Type B pancreatic cell (in vitro differentiated cells): ENCODE measurements at places on chromosomes 1 and 21. TPM values are rescaled to one million over a fixed set of nuclear protein-coding genes. Genes with fewer than 3 reads are reported as not detected.

DNA sequence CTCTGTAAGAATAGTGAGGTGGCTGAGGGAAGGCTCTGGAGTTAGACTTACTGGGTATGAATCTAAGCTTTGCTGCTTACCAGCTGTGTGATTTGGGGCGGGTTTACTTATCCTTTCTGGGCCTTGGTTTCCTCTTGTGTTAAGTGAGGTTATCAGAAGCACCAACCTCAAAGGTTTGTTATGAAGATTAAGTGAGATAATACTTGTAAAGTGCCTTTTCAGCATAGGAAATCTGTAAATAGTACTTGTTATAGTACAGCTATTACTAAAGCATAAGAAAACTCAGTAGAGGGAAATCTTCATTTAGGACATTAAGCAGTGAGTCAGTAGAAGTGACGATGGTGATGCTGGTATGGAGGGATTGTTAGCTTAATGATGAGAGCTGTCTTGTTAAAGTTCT, 12.1 kb downstream of the HHAT start:
- no peak for DNase-seq

DNA sequence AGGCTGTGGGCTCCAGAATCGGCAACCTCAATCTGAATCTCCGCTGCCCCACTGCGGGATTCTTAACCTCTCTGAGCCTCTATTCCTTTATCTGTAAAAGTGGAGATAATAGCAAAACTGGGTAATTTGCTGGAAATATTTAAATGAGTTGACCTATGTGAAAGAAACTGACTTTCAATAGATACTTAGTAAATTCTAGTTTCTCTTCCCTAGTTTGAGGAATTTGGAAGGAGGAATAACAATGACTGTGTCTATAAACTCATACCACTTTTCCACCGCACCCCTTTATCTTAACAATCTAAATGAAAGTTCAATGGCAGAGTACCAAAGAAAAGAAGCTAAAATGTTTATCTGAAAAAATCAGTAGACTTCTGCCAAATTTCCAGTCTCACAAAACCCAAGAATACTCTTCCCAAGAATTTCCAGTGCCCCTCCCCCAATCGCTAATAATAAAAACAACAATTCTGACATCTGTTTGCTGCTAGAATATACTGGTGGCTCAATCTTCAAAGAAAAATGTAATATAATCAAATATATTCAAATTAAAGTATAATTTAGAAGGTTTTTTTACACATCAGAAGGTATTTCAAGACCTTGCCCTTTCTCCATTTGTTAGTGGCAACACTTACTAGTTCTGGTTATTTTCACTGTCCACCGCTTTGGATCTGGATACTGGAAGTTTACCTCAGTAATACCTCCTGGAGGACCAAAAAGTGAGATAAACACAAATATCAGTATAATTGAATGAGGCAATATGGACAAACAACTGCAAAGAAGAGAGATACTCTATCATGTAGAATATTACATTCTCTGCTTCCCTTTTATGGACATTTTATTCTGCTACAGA, 171.2 kb downstream of the LTN1 start:
- DNase-seq: no peak

GRCh38 chr1:66687358-66687757, 64.9 kb upstream of the DYNLT5 start:
- DNase-seq: no peak

GRCh38 chr1:65734979-65735378, 57.7 kb upstream of the PDE4B start:
- no peak for DNase-seq

GRCh38 chr1:240701412-240701811, 89.5 kb upstream of the GREM2 start:
- DNase-seq: no peak

DNA sequence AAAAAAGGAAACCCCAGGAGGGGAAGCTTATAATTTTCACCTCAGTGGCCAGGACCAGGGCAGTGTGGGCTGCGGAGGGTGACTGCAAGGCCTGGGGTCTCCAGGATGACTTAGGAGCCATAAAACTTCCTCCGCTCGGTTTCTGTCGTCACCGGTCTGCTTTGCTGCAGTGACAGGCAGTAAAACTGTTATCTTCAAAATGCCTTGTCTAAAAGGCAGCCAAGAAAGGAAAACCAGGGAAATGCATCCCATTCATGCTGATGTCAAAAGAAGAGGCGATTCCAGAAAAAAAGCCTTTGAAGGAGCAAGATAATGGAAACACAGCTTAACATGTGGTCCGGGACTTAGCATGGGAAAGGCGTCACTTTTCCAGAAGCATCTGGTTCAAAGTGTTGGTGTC, 42.0 kb downstream of the COL6A1 start:
- DNase-seq: no peak

DNA sequence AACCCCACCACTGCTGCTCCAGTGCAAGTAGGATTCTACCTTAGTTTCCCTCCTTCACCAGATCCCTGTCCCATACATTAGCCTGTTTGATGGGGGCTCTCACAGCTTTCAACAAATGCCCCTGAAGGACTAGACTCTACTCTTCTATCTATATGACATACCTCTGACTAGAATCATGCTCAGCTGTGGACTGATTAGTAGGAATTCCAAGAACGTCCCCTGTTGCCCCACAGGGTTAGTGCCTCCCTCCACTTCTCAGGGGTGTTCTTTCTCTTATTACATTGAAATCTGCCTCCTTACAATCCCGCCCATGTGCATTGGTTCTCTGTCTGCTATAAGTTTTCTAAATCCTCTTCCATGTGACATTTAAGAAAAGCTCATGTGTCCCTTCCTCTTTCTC, 375.9 kb upstream of the DUSP10 start:
- no peak for DNase-seq

DNA sequence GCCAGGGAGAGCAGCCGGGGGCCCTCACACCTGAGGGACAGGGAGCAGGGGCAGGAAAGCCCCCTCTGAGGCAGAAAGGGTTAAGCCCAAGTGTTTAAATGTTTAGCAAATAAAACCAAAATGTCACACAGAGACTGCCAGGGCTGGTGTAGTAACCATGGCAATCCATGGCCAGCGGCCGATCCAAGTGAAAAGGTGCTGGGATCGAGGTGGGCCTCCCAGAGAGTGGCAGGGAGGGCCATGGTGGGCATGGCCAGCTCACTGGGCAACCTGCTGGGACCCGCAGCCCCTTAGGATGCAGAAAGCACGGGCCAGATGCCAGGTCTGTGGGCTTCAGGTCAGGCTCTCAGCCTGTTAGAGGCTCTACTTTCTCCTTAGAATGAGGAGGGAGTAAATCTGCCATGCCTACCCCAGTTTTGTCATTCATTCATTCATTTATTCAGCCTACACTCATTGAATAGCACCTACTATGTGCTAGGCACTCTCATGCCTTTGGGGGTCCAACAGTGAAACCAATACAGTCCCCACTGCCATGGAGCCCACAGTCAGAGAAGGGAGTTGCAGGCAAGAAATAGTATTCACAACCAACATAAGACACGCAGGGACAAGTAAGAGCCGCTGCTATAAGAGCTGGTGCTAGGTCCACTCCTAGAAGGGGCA, 56.1 kb downstream of the KCNN3 start:
- DNase-seq: no peak

- DNase-seq: no peak
Measured at GRCh38 chr1:215887627-215888026, 320.5 kb downstream of the KCTD3 start.

DNA sequence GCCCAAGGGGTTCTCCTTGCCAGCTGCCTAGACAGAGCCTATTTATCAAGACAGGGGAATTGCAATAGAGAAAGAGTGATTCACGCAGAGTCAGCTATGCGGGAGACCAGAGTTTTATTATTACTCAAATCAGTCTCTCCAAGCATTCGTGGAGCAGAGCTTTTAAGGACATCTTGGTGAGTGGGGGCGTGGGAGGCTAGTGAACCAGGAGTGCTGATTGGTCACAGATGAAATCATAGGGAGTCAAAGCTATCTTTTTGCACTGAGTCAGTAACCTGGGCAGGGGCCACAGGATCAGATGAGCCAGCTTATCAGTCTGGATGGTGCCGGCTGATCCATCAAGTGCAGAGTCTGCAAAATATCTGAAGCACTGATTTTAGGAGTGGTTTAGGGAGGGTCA, 64.8 kb upstream of the MRPS6 start:
- no peak for DNase-seq

GRCh38 chr1:246417813-246418564, 89.1 kb downstream of the SMYD3 start:
- DNase-seq: no peak

The ACKR1 gene
- total RNA-seq: 0.17 and 0.63 TPM in 2 replicates

The CSTB gene
- 45.4 and 78.2 TPM in 2 replicates for total RNA-seq

The PGBD2 gene
- total RNA-seq: 10.1 and 14.8 TPM in 2 replicates

The ADORA1 gene
- 0.40 and 2.7 TPM in 2 replicates for total RNA-seq

The S100A2 gene
- 0.75 and 2.4 TPM in 2 replicates for total RNA-seq

The CENPF gene
- 30.6 and 141 TPM in 2 replicates for total RNA-seq

The IGFN1 gene
- 2.0 and 7.9 TPM in 2 replicates for total RNA-seq

The FCRL4 gene
- total RNA-seq: not detected in 2 replicates
